ENCODE measurements at places on chromosomes 1 and 21.
A peak's percentile ranks its signal among the peaks of the same experiment; 100 is the strongest.

- DNase-seq: no peak
Observed at GRCh38 chr1:210558302-210558701, 229.6 kb downstream of the HHAT start.

GRCh38 chr1:228063251-228064191 is 19.0 kb upstream of the ARF1 start:
- DNase-seq: no peak

DNA sequence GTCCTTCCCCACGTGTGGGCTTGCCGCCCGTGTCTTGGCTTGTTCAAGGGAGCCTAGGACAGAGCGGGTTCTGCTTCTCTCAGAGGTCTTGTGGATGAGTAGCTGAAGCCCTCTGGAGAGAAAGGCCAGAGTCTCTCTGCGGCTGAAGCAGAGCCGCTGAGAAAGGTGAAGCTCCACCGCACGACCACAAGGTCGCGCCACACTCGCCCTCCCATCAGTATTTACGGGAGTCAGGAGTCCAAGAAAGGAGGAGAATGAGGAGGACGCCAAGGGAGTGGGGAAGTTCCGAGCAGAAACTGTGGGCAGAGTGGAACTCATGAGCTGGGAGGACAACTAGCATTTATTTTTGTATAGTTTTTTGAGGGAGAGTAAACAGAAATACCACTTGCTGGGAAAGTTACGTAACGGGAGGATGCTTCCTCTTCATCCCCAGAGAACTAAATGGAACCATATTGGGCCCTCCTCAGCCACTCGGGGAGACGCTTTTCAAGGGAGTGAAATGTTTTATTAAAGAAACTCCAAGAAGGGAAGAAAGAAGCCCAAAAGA is 51.6 kb upstream of the HAO2 start:
- no peak for DNase-seq

DNA sequence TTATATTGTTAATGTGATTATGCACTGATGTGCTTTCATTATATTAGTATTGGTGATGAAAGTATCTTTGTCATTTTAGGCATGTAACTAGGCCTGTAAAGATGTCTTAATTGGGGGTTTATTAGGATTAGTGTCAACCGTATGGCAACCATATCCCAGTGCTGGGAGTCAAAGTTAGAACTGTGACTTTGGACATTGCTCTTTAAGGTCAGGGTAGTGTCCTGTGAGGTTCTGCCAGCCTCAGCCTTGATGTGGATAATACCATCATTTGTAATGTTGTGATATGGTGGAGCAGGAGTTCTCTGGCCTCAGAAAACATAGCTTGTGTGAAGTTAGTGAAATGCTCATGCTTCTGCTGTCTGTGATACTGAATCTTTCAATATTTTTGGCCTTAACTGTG is 59.4 kb downstream of the LAMC1 start:
- no peak for DNase-seq

- peak; percentile 64 for DNase-seq
Observed at GRCh38 chr1:156445789-156446263, 54.7 kb downstream of the MEF2D start.

DNA sequence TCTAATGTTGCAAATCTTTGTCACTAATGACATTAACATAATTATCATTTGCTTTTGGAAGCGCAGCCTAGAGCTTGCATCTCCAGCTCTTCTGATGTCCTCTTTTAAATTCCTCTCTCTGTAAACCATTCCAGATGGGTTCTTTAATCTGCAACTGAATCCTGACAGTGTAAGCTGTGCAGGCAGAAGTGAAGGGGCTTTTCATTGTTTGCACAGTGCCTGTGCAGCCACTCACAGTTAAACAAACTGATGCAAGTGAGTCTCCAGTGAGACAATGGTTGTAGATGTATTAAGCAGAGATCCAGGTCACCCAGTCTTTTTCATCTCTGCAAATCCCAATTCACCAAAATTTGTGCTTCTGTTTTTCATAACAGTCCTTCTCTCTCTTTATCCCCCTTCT is 22.5 kb upstream of the FCRL5 start:
- no peak for DNase-seq

DNA sequence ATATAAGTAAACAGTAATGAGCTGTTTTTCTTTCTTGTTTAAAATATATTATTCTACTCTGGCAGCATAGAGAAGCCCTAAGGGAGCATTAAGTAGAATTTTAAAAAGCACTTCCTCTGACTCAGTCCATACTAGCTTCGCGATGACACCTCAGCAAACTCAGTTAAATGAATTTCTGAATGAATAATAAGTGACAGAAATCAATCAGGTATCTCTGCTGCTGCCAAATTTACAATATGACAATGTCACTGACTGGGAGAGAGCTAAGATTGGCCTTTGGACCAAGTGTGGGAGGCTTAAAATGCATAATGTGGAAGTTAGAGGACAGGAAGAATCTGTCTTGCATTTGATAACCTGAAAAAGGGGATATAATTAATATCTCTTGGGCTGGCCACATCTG is 296.1 kb downstream of the HHIPL2 start:
- DNase-seq: no peak

- DNase-seq: no peak
Observed at GRCh38 chr1:160862203-160863060, at the start of gene CD244. Gene CD244, minus strand, starts transcription at chr1:160862887. Its CDS starts 210 bp downstream, at chr1:160862677.

DNA sequence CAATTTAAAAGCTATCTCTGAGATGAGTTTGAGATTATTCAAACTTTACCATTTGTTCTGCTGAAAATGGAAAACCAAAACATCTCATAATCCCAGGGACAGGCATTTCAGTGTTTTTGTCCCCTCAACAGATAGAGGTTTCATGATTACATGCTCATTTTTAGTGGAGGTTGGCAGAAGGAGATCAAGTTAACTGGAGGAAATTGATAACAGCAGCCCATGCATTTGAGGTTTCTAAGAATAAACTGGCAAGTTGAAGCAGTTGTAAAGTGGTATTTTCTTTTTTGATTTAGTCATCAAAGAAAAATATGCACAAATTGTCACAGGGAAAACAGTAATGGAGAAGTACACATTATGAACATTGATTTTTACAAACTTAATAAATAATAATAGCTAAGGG is 205.8 kb downstream of the PLA2G4A start:
- DNase-seq: no peak

Data from activated CD4-positive, alpha-beta T cell treated with anti-CD3 and anti-CD28 coated beads for 1 hour (primary cell).